ENCODE measurements at places on chromosomes 3 and 15. TPM values are rescaled to one million over a fixed set of nuclear protein-coding genes. Genes with fewer than 3 reads are reported as not detected.

ZNF662 gene
- total RNA-seq: 7.1 TPM

FBXO40 gene
- not detected for total RNA-seq

GRCh38 chr3:57989646-57990045 lies 18.6 kb upstream of the FLNB start:
- no peaks in the 10 kb centered on the region for H3K36me3 ChIP-seq
- no peaks in the 10 kb centered on the region for H3K4me1 ChIP-seq
- no peaks in the 10 kb centered on the region for H3K27me3 ChIP-seq
- no peak overlapping the region for H3K4me3 ChIP-seq
- no peak overlapping the region for H3K27ac ChIP-seq

- no peaks in the 10 kb centered on the region for H3K36me3 ChIP-seq
- H3K4me3 ChIP-seq: no peak overlapping the region
- H3K4me1 ChIP-seq: peaks cover 13% of the 10 kb centered on the region
- DNase-seq: no peak
- no peaks in the 10 kb centered on the region for H3K27me3 ChIP-seq
These were observed 94.9 kb downstream of the ST6GAL1 start for GRCh38 chr3:187025254-187025655.

- no peaks in the 10 kb centered on the region for H3K36me3 ChIP-seq
- H3K27me3 ChIP-seq: no peaks in the 10 kb centered on the region
- no peaks in the 10 kb centered on the region for H3K4me1 ChIP-seq
These were observed 610.7 kb upstream of the GRM7 start for GRCh38 chr3:6250167-6250566.

DNA sequence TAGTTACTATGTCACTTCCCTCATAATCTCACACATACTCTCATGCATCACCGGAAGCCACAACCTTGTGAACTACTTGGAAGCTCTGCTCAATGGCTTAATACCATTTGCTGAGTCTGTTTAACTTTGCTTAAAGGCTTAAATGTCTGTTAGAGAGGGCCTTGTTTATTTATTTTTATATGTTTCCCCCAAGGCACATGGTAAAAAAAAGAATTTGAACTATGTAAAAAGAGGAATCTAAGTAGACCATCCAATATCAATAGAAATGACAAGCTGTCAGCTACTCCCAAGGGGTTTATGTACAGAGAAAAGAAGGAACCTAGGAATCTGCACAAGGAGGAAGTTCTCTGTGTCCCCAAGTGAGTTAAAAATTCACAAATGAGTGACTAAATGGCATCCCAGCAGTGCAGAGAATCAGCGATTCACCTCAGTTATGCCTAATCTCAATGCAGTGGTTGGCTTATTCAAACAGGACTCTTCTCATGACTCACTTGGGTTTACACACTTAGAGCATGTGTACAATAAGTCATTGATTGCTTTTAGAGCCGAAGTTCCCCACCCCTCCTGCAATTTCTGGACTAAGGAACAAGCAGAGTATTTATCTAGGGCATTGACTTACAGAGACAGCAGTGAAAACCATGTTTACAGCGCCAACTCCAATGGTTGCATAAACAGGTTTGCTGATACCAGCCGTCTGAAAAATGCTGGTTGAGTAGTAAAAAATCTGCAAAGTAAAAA lies 24.4 kb downstream of the SLC2A2 start:
- H3K4me1 ChIP-seq: no peaks in the 10 kb centered on the region
- no peak for DNase-seq
- no peaks in the 10 kb centered on the region for H3K27me3 ChIP-seq

DNA sequence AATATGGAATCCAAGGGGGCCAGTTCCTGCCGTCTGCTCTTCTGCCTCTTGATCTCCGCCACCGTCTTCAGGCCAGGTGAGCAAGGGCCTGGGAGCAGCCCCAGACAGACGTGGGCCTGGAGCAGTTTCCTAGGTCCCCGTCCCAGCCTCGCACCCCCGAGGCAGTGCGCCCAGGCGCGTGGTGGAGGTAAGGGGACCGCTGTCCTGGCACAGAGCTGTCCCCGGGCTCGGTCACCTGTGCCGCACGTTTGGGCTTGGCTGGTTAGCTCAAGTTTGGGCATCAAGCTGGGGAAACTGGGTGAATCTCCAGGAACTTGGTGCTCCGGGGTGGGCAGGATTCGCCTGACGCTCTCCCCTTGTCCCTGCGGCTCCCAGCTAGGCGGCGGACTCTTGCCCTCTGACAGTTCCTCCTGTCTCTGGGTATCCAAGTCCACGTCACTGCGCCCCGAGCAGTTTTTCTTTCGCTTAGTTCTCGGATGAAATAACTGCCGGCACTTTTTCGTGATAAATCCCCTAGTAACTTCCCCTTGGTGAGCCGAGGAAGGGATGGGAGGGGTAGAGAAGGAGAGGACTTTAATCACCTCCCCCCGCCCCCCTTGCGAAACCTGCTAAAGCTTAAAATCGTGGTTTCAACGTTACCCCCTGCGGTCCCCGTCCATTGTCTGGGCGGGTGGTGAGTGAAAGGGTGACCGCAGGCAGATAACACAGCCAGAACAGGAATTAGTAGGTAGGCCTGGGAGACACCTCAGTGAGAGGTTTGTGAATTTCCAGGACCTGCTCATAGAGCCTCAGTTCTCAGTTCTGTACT lies 901 bp downstream of the ALCAM start:
- H3K27me3 ChIP-seq: no peaks in the 10 kb centered on the region
- peak overlapping the region; percentile 89 for H3K27ac ChIP-seq
- H3K4me1 ChIP-seq: peaks cover 16% of the 10 kb centered on the region
- peak; percentile 87 for DNase-seq
- peak overlapping the region; percentile 68 for H3K4me3 ChIP-seq
- no peaks in the 10 kb centered on the region for H3K36me3 ChIP-seq

GRCh38 chr3:160869825-160870224 lies 113.8 kb downstream of the PPM1L start:
- no peaks in the 10 kb centered on the region for H3K27me3 ChIP-seq
- DNase-seq: peak; percentile 20
- H3K27ac ChIP-seq: no peak overlapping the region
- H3K4me1 ChIP-seq: no peaks in the 10 kb centered on the region

GRCh38 chr3:182233957-182234356 lies 522.2 kb downstream of the SOX2 start:
- DNase-seq: no peak
- H3K4me3 ChIP-seq: no peak overlapping the region
- H3K4me1 ChIP-seq: no peaks in the 10 kb centered on the region
- no peak overlapping the region for H3K27ac ChIP-seq

DNA sequence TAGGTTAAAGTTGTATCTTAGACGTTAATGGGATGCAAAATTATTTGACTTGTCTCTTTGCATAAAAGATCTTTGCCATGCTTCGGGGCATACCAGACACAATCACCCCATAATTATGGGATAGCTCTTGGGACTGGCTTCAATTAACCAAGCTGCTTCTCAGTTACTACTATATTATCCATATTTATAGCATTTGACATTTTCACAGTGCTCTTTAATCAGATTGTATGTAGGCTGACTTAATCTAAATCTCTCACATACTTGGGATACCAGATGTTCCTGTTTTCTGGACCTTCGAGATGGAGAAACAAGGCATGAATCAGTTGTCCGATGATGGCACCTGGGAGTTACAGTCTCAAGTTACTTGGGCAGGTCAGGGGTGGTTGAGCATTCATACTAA lies 27.2 kb upstream of the ABHD17C start:
- H3K27me3 ChIP-seq: no peaks in the 10 kb centered on the region
- H3K36me3 ChIP-seq: no peaks in the 10 kb centered on the region
- no peak overlapping the region for H3K27ac ChIP-seq
- no peak for DNase-seq
- no peak overlapping the region for H3K4me3 ChIP-seq

DNA sequence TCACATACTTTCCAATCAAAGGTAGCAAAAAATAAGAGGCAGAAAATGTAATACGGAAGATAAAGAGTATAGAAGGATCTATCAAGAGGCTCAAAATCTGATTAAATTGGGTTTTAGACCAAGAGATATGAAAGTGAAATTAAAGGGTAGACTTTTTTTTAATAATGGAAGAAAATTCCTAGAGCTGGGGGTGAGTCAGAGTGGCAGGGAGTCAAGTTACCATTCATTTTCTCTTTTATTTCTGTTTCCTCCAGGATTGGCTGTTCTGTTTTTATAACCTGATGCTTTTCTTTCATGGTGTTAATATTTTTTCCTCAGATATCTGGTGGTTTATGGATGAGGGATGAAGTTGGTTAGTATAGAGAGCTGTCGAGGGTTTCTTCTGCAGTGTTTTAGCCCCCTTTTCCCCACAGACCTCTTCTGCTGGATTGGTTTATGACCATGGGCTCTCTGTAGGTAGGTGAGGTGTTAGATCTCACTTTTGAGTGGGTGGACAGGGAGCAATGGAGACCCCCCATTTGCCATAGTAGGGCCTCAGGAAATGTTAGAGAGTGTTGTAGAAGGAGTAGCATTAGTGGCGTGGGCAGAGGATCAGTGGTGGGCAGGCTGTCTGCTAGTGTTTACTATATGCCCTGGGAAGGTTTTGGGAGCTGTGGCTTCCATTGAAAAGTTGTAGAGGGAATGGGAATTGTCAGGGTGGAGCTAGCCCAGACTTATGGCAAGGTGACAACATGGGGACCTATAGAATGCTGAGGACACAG lies 201.6 kb upstream of the GOLGA6L4 start:
- no peak overlapping the region for H3K4me3 ChIP-seq
- H3K4me1 ChIP-seq: no peaks in the 10 kb centered on the region
- no peak overlapping the region for H3K27ac ChIP-seq
- DNase-seq: no peak
- H3K36me3 ChIP-seq: no peaks in the 10 kb centered on the region

DNA sequence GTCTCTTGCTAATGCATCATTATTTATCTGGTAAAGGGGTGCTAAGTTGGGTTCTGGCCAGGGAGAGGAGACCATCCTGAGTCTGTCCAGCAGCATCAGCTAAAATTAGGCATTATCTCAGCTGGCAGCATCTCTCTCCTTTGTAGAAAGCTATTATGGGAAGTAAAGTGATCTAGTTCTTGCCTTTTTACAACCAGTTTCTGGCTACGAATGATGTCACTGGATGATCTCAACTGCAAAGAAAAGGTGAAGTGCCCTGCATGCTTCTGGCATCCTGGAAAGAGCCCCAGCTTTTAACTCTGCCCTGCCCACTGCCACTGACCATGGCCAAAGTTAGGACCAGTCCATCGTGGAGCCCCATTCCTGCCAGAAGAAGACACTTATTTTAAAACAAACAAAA lies 37.1 kb upstream of the IL12A start:
- no peak for DNase-seq
- H3K4me3 ChIP-seq: no peak overlapping the region
- no peaks in the 10 kb centered on the region for H3K36me3 ChIP-seq
- H3K27ac ChIP-seq: no peak overlapping the region
